ENCODE measurements at places on chromosomes 4 and X.

- DNase-seq, result no peak
Measured at GRCh38 chr4:103052779-103053178, 23.8 kb downstream of the SLC9B2 start.

DNA sequence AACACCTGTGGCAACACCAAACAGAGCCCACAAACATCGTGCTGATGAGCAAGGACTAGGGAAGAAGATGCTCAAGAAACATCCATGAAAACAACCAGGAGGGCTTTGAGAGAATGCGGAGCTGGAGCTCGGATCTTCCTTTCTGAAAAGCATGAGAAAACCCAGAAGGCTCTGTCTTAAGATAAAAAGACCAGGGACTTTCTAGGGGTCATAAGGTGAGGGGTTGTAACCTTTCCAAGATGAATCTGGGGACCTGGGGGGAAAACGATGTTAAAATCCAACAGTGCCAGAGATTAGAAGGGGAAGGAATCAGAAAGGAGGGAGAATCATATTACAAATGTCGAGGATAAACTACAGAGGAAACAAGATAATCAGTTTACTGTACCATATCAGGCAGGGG lies 10.1 kb downstream of the GK2 start:
- no peak for DNase-seq

GRCh38 chr4:167238226-167238625 lies 3.9 kb upstream of the SPOCK3 start:
- DNase-seq, result no peak

GRCh38 chr4:77856152-77856551 lies 6.5 kb upstream of the MRPL1 start:
- DNase-seq, result no peak

DNA sequence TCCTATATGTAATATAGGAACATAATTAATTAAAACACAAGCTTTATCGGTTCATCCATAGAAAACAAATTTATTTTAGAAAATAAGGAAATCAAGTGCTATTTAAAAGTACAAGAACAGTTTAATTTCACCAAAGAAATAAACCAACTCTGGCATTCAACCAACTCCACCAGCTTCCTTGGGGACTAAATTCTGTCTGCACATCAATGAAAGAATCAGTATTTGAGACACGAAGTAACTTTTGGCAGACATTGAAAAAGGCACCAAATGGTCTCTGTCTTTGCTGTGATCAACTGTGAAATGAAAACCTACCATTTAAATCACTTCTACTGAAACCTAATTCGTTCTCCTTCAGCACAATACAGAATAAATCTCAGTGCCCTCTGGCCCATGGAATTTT lies 719.7 kb upstream of the GRIA3 start:
- no peak for DNase-seq

DNA sequence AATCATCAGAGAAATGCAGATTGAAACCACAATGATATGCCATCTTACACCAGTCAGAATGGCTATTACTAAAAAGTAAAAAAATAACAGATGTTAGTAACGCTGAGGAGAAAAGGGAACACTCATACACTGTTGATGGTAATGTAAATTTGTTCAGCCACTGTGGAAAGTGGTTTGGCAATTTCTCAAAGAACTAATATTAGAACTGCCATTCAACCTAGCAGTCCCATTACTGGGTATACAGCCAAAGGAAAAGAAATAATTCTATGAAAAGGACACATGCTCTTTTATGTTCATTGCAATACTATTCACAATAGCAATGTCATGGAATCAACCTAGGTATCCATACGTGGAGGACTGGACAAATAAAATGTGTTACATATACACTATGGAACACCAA lies 566.3 kb downstream of the STPG2 start:
- DNase-seq, result peak; percentile 47

GRCh38 chr4:16760617-16761363 lies 137.7 kb downstream of the LDB2 start:
- DNase-seq, result no peak

DNA sequence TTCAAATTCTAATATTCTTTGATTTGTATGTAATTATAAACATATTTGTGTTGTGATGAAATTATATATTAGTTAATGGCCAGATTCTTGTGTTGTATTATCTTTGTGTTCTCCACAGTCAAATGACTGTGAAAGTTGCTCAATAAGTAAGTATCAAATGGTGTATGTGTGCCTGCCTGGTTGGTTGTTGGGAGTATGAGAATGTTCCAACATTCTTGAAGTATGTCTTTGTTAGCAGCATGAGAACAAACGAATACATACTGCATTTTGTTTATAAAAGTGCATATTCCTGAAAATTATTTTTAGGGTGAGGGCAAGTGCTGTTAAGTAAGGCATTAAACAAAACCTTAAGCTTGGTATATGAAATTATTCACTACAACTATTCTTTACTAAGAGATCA lies 16.2 kb downstream of the ARHGEF38 start:
- DNase-seq, result no peak

Measured in DMS53 (cell line).